Foreskin melanocyte (primary cell): ENCODE measurements at places on chromosomes 6 and 20.
A peak's percentile ranks its signal among the peaks of the same experiment; 100 is the strongest.

DNA sequence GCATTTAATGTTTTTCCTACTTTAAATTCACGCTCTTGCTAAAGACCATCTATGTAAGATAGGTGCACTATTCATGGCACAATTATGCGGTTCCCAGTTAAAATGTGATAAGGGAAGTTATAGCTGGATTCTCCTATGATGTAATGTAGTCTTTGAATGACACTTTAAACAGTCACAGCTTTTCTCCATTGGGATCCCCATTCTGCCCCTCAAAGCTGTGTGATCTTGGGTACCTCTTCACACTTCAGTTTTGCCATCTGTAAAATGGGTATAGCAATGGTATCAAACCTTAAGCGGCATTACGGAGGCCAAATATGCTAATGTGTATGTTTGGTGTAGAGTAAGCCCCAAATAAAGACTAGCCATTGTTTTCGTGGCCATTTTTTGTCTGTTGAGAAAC is 64.7 kb upstream of the ZNF217 start:
- DNase-seq = no peak

DNA sequence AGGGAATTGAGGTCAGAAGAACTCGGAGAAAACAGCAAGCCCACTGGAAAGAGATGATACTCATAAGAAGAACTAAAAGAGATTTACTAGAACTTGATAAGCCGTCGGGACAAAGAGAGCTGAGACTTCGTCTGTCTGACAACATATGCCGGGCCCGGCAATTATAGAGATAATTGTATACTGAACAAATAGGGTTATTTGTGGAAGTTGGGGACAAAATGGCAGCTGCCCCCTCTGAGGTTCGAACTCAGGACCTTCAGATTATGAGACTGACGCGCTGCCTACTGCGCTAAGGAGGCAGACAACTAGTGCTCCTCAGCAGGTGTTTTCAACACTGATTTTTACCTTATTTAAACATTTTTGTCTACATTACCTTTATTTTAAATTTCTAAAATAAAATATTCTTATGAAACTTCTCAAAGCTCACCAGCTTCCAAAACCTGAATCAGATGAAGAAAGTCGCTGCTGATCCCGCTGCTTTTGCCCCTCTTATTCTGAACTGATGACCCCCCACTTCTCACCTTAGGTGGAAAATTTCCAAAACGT is 29.3 kb upstream of the TRIM27 start:
- DNase-seq = peak; percentile 39

GRCh38 chr20:33677991-33678702 is 3.9 kb upstream of the NECAB3 start:
- DNase-seq = no peak

DNA sequence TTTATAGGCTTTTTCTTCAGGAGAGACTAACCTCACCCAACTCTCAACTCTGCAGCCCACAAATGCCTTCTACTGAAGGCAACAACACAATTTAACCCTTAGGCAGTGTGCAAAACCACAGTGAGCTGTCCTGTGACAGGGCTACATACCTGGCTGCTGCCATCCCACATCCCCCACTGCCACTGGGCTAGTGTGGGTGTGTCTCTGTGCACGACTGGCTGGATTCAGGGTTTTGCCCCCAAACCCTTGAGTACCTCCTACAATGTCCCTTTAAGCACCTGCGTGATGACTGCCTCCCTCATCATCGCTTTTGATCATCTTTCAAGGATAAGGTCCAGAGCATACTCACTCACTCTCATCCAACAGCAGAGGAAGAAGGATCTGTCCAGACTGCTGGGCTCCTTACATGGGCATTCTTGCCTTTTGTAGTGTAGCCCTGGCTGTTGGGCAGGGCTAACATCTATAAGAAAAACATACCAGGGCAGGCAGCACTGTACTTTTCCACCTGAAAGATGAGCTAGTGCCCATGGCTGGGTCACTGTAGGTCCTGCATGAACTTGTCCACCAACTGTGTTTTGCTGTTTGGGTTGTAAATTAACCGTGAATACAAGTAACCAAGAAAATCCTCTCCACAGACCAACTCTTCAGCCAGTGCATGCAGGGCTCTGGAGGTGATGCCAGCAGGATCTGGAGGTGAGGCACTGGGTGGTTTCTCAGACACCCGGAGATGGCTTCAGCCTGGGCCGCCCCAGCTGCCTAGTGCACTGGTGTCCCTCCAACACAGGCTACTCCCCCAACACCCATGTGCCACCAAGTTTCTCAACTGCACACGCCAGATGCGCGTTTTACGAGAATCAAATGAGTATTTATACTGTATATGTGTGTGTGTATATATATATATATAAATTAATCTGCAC is 45.2 kb downstream of the PLCG1 start:
- no peak for DNase-seq

DNA sequence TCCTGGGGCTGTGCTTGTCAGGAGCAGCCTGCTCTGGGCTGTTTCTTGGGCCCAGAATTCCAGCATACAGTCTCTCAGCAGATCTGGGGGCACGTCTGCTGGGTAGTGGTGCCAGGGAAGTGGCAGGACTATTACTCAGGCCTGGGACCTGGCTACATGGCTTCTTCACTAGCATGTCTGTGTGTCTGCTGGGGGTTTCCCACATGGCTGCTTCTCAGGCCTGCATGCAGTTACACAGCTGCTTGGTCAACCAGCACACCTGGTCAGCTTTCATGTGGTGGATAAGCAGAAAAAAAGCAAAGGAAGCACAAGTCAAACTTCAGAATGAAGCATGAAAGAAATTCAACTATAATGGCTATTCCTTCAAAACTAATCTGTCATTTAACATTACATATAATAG is 316.2 kb upstream of the NOX3 start:
- DNase-seq = no peak

GRCh38 chr6:125370343-125370742 is 68.6 kb upstream of the HDDC2 start:
- no peak for DNase-seq
